ENCODE measurements at places on chromosomes 2 and 18.
A peak's percentile ranks its signal among the peaks of the same experiment; 100 is the strongest.

GRCh38 chr18:48713309-48713708 lies 174.5 kb downstream of the CTIF start:
- DNase-seq = no peak

DNA sequence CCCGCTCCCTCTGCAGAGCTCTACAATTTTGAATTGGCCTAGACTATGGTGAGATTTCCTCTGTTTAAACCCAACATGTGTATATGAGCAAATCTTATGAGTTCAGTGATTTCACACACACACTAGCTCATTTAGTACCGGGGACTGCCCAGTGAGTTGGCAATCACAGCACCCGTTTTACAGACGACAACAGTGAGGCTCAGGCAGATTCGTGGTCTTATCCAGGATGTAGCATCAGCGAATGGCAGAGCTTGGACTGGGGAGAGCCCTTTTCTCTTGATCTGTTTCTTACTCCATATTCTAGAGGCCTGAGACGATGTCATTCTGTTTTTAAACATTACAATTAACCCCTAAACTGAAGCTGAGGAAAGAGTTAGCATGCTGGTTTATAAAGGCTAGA lies 419.9 kb downstream of the NBAS start:
- no peak for DNase-seq

DNA sequence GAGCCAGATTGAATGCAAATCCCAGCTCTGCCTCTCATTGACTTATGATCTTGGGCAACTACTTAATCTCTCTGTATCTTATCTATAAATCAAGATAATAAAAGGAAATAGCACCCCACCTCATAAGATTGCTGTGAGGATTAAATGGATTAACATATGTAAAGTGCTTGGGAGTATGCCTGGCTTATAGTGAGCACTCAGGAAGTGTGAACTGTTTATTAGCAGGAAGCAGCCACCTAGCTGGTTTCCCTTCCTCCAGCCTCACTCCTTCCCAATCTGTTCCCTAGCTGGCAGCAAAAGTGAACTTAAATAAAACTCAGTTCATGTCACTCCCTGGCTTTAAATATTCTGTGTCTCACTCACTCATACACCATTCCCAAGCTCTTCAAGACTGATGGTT lies 526.6 kb upstream of the PKDCC start:
- no peak for DNase-seq

DNA sequence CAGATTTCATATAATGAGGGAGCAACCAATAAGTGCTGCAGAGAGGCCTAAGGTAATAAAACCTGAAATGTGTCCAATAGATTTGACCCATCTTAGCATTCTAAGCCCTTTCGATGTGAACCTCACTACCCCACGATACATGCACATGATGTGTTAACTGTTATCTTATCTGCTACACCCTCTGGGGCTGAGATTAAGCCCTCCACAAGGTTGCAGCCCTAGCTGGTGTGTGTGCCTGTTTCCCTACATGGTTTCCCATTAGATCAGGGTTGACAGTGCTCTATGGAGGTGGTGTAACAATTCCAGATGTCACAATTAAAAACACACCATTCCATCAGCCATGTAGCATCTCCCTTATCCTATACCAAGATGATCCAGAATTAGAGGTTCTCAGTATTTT lies 68.9 kb upstream of the THSD7B start:
- DNase-seq = no peak

- DNase-seq = no peak
Measured at GRCh38 chr2:8566155-8566670, 115.6 kb upstream of the ID2 start.

DNA sequence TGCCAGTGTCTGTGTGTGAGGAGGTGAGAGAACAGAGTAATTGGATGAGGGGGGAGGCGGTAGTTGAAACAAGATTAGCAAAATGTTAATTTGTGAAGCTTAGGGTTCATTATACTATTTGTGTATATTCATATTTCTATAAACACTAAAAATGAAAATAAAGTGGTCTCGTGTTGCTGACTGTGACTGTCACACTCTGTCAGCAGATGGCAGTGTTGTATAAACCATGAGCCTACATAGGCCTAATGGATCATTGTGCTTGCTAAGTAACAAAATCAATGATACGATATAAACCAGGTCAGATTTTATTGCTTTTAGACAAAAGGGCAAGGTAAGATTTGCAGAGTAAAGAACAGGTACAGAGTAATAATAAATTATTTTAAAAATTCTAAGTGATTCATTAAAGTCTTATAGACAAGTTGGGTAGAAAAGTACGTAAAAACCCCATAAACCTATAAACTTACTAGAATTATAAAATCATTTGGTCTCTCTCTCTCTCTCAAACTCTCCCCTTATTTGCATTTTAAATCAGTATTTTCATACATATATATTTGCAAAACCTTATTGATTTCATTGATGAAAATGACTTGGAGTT lies 182.7 kb downstream of the RPIA start:
- DNase-seq = no peak

DNA sequence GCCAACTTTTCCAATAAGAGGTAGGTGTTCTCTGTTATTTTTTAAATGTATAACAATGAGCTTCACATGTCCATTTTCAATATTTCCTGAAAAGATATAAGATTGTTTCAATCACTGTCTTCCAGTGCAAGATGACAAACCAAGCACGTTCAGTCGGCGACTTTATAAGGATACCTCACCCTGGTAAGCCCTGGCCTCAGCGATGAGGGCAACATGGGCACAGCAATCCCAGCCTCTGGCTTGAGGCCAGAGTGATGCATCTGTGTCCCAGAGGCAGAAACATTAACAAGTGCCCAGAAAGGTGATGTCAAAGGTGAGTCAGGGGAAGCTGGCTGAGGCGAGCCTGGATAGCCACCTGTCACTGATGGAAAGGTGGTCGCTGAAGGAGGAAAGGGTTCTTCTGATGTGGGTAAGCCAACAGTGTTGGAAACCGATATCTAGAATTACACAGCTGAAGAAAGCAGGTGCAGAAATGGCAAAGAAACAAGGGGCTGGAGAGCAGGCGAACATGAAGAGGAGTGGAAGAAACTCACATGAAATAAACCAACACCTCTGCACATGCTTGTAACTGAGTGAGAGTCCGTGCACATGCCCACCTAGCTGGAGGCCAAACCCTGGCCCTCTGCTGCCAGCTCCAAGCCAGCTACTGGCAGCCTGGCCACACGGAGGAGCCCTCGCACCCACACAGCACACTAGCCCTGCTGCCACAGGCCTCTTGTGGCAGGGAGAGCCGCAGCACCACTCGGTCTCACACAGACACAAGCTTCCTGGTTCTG lies 65.5 kb downstream of the FBXO15 start:
- peak; percentile 23 for DNase-seq

GRCh38 chr2:5977477-5977876 lies 285.3 kb downstream of the SOX11 start:
- DNase-seq = no peak

GRCh38 chr2:19346983-19347618 lies 11.3 kb downstream of the OSR1 start:
- DNase-seq = no peak

DNA sequence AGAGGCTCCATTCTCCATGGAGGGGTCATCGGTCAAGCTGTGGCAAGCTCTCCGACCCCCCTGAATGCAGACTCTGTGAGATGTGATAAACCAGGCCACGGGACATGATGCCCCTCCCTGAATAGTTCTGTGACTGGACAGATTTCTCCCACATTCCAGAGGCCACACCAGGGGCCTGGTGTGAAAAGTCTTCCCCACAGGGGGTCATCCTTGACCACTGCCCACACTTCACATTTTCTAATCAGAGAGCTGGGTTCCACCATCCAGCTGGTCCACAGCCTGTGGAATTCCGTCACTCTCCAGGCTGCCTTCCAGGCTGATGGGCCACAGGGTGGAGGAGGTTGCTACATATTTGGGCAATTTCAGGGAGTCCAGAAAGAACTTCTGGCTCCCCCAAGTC lies 51.3 kb upstream of the CYRIA start:
- no peak for DNase-seq

- no peak for DNase-seq
Measured at GRCh38 chr2:146642066-146642465, 1202.8 kb upstream of the ACVR2A start.

DNA sequence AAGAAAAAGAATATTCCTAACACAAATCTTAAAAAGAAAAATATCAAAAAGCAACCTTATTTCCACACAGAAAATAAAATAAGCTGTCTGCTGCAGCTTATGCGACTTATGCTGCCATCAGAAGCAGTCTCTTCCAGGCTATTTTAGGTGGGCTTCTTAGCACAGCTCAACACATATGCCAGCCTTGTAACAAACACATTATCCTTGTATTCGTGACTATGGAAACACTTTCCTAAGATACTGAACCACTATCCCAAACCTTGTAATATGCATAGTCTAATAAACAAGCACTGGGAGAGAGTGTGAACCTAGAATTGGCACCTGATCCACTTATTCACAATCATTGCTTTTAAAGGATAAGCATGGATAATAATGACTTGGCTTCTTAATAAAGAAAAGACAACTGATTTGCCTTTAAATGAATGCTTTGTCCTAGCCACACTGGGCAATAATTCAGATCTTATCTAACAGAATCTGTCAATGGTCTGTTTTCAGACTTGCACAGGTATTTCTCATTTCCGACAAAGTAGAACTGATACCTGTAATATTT lies 40.0 kb upstream of the RNU4ATAC start:
- DNase-seq = no peak

GRCh38 chr2:155363349-155363888 lies 664.9 kb downstream of the KCNJ3 start:
- DNase-seq = no peak
